ENCODE measurements at places on chromosomes 5 and 9.

GRCh38 chr9:90007516-90008440, 403.0 kb downstream of the GADD45G start:
- peaks cover 13% of the 10 kb centered on the region for H3K4me1 ChIP-seq
- H3K27me3 ChIP-seq = peaks cover 6% of the 10 kb centered on the region
- DNase-seq = no peak
- H3K27ac ChIP-seq = no peak overlapping the region
- no peaks in the 10 kb centered on the region for H3K36me3 ChIP-seq
- peak overlapping the region; percentile 5 for H3K4me3 ChIP-seq

- H3K4me3 ChIP-seq = no peak overlapping the region
- H3K27ac ChIP-seq = no peak overlapping the region
- H3K36me3 ChIP-seq = no peaks in the 10 kb centered on the region
- no peaks in the 10 kb centered on the region for H3K4me1 ChIP-seq
Observed at GRCh38 chr9:101167490-101168134, 139.1 kb downstream of the PLPPR1 start.

GRCh38 chr9:77770340-77770739, 122.2 kb upstream of the GNA14 start:
- no peak overlapping the region for H3K27ac ChIP-seq
- DNase-seq = no peak
- no peaks in the 10 kb centered on the region for H3K4me1 ChIP-seq
- no peaks in the 10 kb centered on the region for H3K36me3 ChIP-seq
- no peak overlapping the region for H3K4me3 ChIP-seq
- H3K27me3 ChIP-seq = no peaks in the 10 kb centered on the region

- H3K36me3 ChIP-seq = peaks cover 33% of the 10 kb centered on the region
- H3K27ac ChIP-seq = peak overlapping the region; percentile 10
- no peak for DNase-seq
- no peak overlapping the region for H3K4me3 ChIP-seq
- H3K4me1 ChIP-seq = peaks cover 21% of the 10 kb centered on the region
Observed at GRCh38 chr5:80860924-80861613, 99.1 kb upstream of the RASGRF2 start.

GRCh38 chr5:1208743-1209488, 7.5 kb downstream of the SLC6A19 start:
- peaks cover 8% of the 10 kb centered on the region for H3K27me3 ChIP-seq
- no peaks in the 10 kb centered on the region for H3K36me3 ChIP-seq
- DNase-seq = no peak
- no peaks in the 10 kb centered on the region for H3K4me1 ChIP-seq
- no peak overlapping the region for H3K4me3 ChIP-seq

DNA sequence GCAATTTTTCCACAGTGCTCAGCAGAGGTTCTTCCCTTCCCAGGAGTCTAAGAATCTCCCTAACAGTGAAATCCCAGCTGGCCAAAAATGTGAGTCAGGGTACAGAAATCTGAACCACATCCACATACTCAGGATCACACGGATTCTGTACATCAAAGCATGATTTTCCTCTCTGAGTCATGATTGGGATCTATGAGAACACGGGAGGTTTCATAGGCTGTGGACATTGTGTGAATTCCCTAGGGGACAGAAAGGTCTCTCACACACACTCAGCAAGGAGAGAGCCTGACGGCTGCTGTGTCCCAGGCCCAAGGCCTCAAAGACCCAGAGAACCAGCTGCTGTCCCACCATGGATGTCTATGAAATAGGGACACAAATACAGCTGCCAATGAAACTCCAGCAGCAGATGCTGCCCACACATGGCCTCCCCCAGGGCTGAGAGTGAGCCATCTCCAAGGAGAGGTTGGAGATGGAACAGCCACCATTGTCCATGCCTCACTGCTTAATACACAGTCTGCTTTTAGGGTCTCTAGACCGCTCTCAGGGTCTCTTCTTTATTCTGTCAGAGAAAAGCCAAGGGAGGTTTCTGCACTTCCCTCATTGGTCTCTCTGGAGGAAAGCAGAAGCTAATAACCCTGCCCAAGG, 102.7 kb downstream of the ADAMTS12 start:
- H3K27me3 ChIP-seq = no peaks in the 10 kb centered on the region
- H3K4me3 ChIP-seq = no peak overlapping the region
- H3K36me3 ChIP-seq = no peaks in the 10 kb centered on the region
- no peaks in the 10 kb centered on the region for H3K4me1 ChIP-seq
- H3K27ac ChIP-seq = no peak overlapping the region
- no peak for DNase-seq

DNA sequence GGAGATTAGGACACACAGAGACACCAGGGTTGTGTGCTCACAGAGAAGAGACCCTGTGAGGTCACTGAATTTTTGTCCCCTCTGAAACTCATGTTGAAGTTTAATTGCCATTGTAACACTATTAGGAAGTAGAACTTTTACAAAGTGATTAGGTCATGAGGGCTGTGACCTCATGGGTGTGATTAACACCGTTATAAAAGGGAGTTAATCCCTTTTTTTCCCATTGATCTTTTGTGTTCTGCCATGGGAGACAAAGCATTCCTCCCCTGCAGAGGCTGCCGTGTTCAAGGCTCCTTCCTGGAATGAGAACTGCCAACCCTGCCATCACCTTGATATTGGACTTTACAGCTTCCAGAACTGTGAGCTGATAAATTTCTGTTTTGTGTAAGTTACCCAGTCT, 221.0 kb downstream of the ADCY2 start:
- no peaks in the 10 kb centered on the region for H3K36me3 ChIP-seq
- no peak for DNase-seq
- no peaks in the 10 kb centered on the region for H3K4me1 ChIP-seq
- H3K27ac ChIP-seq = no peak overlapping the region
- no peak overlapping the region for H3K4me3 ChIP-seq
- no peaks in the 10 kb centered on the region for H3K27me3 ChIP-seq

- DNase-seq = no peak
- H3K4me1 ChIP-seq = peaks cover 3% of the 10 kb centered on the region
- no peak overlapping the region for H3K4me3 ChIP-seq
- H3K27me3 ChIP-seq = no peaks in the 10 kb centered on the region
Observed at GRCh38 chr5:111927191-111927590, 170.2 kb upstream of the NREP start.

DNA sequence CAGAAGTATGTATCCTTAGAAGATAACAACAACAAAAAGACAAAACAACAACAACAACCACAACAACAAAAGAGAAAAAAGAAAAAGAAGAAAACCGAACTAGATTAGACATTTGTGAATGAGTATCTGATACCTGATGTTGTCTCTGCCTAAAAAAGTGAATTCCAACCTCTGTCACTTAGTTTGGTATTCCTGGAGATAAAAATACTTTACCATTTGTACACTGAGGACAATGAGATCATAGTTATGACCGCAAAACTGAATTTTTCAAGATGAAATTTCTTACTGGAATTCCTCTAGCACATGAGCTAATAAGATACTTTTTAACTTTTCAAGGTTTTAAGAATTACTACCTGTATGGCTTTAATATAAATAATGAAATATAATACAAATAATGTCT, 54.5 kb downstream of the ALDH1A1 start:
- peaks cover 3% of the 10 kb centered on the region for H3K27me3 ChIP-seq
- no peaks in the 10 kb centered on the region for H3K4me1 ChIP-seq
- no peak overlapping the region for H3K27ac ChIP-seq

- H3K27me3 ChIP-seq = no peaks in the 10 kb centered on the region
- H3K27ac ChIP-seq = no peak overlapping the region
- H3K36me3 ChIP-seq = no peaks in the 10 kb centered on the region
- no peaks in the 10 kb centered on the region for H3K4me1 ChIP-seq
- H3K4me3 ChIP-seq = no peak overlapping the region
Observed at GRCh38 chr9:1285526-1285925, 235.4 kb downstream of the DMRT2 start.

Data from natural killer cell treated with Interleukin-12 subunit alpha and Interleukin-12 subunit beta and Interleukin-15 and Interleukin-18, amount 100 ng/mL, for 72 hours (primary cell).